ENCODE measurements at places on chromosomes 7 and 10.

DNA sequence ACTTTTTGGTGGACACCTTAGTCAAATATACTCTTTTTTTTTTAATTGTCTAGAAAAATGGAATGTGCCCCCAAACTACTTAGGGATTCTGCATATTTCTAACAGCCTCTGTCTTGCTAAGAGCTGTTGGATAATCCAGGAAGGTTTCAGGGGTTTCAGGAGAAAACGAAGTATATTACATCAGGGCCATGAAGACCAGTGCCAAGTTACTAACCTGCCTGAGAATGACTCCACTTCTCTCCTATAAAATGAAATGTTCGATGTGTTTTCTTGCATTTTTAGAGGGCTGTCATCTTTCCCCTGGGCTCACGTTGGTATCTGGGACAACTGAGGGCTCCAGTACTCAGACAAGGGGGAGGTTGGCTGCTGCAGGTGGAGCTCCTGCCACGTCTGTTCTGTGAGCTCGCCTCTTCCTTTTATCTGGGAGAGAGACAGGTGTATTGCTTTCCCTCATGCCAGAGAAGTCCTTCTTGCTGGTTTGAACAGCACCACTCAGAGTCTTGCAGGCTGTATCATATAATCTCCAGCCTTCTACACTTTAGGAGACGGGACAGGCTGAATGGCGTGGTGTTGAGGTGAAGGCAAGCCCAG lies 71.3 kb downstream of the CAMK1D start:
- peak; percentile 41 for DNase-seq

GRCh38 chr10:58282615-58283014 lies 13.7 kb downstream of the CISD1 start:
- no peak for DNase-seq

DNA sequence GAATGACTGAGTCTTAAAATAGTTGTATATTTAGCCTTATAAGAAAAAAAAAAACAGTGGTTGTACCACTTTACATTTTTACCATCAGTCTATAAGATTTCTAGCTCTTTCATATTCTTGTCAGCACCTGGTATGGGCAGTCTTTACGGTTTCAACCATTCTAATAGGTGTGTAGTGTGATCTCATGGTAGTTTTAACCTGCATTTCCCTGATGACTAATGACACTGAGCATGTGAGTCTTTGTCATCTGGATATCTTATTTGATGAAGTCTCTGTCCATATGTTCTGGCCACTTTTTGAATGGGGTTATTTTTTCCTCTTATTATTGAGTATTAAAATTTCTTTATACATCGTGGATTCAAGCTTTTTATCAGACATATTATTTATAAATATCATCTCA lies 365.3 kb upstream of the IGFBP3 start:
- DNase-seq, result peak; percentile 69

DNA sequence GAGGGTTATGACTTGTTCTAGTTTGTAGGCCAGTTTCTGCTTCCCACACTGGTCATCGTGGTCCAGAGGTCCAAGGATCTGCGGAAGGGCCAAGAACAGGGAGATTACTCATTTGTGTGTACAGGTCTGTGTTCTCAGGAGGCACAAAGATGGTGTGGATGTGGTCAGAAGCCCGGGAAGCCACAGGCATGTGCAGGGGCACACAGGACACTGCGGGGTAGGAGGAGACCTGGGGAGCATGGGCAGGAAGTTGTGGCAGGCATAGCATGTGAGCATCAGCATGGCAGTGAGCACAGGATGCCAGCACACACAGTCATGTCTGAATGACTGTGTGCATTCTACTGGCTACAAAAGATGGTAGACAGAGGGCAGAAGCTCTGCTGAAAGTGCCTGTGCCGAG lies 445.8 kb downstream of the PLXNA4 start:
- no peak for DNase-seq

- DNase-seq, result no peak
Measured at GRCh38 chr7:27141137-27141922, 2.2 kb downstream of the HOXA5 start.

DNA sequence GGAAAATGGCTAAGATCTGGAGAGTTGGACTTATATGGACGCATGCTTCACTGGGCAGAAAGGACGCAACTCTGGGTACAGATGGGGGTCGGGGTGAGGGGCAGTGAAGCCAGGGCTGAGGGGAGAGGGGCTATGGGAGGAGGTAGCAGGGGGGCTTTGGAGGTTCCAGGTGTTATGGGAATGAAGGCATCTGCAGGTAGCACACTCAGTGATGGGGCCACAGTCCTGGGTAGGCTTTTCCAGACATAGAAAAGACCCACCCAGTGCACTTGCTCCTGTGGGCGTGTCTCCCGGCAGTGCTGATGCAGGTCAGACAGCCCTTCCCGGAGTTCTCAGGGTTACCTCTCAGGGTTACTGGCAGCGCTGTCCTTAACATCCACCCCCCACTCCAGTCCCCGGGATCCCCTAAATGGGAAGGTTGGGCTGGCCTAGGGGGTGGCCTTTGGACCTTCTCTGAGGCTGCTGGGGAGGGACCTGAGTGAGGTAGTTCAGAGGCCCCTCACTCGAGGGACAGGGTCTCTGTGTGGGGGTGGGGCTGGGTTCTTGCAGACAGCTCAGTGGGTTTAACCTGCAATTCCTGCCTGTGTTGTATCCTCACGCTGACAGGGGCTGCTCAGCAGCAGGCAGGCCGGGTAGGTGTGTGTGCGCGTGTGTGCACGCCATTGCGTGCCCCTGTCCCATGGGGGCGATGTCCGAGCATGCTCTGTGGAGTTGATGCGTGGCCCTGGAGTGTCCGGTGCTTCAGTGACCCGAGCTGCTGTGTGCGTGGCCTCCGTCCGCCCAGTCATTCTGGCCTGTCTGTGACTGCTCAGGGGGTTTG lies 6.2 kb downstream of the ZYX start:
- DNase-seq, result peak; percentile 46

- peak; percentile 32 for DNase-seq
Measured at GRCh38 chr10:100148353-100149211, 37.2 kb downstream of the ERLIN1 start.

GRCh38 chr10:31618541-31619291 lies 299.7 kb downstream of the ZEB1 start:
- DNase-seq, result no peak

DNA sequence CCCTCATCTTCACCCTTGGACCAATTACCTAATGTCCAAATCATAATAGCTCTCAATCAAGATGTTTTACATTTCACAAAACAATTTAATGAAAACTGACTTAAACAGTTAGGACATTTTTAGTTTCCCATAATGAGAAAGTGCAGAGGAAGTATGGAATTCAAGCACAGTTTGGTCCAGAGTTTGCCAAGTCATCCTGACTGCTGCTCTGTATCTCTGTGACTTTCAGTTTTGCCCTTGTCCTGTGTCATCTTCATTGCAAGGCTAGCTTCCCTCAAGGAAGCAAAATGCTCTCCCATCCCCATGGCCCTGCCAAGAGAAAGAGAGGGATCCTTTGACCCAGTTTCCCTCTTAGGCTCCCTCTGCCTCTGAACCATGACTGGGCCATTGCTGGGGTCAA lies 7.9 kb upstream of the PLEKHS1 start:
- DNase-seq, result no peak

DNA sequence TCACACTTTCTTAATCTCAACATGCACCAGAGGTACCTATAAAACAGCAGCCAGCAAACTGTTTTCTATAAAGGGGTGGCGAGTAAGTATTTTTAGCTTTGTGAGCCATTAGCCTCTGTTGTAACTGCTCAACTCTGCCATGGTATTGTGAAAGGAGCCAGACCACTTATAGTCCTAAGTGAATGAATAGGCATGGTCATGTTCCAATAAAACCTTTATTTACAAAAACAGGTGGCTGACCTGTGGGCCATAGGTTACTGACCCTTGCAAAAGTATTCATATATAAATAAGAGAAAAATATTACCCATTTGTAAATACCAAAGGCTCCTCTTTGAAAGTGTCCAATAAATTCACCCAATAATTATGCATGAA lies 50.3 kb downstream of the ICA1 start:
- DNase-seq, result no peak

DNA sequence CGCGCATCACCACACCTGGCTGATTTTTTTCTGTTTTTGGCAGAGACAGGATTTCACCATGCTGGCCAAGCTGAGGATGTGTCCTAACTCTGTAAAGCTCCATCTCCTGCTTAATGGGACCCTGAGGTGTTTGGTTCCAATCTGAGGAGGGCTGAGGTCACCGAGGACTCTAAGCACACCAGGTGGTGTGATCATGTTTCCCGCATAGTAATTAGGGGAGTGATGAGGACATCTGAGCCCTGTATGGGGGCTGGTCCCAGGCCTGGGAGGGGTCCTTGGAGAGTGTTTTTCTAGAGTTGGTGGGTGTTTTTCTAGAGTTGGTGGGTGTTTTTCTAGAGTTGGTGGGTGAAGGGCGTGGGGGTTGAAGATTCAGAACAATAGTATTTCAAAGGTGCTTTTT lies 3.0 kb upstream of the ABHD11 start:
- DNase-seq, result peak; percentile 96

DNA sequence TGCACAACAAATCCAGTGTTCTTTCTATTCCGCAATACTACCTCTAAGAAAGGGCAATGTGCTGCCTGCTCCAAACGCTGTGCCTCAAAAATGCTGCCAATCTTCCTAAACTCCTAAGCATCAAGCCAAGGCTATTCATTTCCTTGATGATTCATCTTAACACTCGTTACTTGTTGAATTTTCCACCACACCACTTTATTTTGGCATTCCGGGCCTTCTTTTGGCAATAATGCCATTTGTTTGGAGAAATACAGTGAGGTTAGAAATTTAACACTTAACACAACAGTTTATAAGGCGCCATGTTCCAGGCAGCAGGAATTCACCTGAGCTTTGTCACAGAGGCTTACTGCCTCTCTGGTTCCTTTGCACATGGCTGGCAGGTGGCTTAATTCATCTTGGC lies 82.6 kb upstream of the ABCB5 start:
- DNase-seq, result no peak

Measured in DMS53 (cell line).